Activated CD4-positive, alpha-beta T cell treated with anti-CD3 and anti-CD28 coated beads, Interleukin-2, amount 50 U/mL, for 48 hours (primary cell): ENCODE measurements at places on chromosomes 7 and 10.

DNA sequence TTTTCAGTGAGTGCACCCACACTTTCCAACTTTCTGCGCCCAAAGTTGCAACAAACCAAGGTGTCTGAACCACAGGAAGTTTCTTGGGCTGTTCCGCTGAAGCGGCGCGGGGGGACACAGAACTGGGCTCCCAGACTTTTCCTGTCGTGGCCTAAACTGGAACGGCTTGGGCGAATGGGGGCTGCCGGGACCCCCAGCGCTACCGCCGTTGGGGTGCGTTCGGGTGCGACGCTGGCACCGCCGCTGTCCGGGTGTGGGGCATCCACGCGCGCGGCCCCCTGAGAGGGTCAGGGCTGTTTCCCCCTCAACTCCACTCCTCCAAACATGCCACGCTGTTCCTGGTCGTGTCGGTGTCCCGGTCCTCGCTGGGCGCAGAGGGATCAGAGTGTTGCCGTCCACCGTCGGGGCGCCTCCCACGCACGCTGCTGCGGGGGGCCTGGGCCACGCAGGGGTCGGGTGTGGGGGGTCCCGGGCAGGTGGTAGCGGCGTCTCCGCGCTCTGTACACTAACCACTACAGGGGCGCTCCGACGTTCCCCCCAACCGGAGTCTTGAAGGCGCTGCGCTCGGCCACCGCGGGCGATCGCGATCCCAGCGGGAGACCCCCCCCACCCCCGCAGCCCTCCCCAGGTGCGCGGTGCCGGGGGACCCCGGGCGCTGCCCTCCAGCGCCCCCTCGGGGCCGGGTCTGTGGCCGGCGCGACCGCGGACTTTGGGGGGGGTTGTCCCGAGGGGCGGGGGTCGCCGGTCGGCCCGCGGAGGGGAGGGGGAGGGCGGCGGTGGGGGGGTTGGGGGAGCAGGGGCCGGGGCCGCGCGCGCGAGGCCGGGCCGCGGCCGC is 2.2 kb upstream of the CUX1 start:
- peak; percentile 59 for DNase-seq

DNA sequence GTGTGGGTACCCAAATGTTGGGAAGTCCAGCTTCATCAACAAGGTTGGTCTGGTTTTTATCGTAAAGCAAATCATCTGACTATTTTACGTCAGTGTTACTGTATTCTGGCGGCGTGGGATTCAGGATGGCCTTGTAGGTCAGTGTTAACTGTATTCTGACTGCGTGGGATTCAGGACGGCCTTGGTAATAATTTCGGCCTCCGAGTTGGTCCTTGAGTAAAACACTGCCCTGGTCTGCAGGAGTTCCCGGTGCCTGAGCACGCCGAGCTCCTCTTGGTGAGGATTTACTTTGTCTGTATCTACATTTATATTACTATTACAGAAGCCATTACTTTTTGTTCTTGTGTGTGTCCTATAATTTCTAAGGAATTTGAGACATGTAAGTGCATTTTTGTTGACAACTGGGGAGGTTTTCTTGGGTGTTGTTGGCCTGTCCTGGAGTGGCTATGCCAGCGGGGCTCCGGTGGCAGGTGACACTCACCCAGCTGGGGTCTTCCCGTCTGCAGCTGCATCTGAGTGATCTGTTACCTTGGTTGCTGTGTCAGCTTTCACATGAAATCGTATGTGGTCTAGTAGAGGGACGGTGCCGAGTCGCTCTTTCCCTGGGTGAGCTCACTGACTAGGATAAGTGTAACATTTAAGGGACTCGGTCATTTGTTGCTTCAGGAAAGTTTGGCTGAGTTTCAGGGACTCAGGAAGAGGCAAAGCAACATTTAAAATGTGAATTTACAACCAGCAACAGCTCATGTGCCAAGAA is 9.2 kb downstream of the GTPBP4 start:
- no peak for DNase-seq

DNA sequence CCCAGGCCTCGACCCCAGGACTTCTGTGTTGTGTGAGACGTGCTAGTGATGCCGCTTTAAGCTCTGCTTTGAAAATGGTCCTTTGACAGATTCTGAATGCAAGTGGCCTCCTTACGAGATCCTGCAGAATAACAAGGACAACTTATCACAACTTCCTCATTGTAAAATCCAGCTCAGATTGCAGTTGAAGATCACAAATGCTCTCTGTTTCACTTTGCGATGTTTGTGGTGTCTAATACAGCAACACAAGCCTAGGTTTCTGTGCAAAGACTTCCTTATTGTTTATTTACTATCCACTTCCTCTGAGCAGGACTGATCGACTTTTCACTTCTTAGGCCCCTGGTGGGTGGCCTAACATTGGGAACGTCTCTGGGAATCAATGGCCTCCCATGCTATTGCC is 31.7 kb upstream of the INSIG1 start:
- DNase-seq, result no peak

- DNase-seq, result no peak
Measured at GRCh38 chr7:140677496-140677895, 4.8 kb downstream of the ADCK2 start.

GRCh38 chr7:43077732-43078391 is 34.6 kb upstream of the HECW1 start:
- no peak for DNase-seq

DNA sequence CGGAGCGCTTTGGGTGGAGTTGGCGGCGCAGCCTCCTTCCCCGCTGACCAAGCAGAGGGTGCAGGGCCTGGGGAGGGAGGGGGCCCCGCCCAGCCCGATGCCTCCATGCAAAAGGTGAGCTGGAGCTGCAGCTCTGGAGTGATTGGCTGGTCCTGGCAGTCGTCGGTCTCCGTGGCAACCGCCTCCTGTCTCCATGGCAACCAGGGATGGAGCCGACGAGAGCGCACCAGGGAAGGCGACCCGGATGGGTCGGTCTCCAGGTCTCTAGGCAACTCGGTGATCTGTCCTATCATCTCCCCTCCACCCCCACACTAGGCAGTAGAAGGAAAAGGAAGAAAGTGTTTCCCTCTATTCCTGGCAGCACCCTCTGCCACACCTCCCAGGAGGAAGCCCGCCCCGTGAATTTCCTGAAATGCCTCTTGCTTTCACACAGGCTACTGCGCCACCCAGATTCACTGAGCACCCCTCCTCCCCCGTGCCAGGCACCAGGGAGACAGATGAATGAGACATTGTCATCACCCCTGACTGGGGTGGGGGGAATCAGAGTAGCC is 647 bp upstream of the NACAD start:
- peak; percentile 76 for DNase-seq

DNA sequence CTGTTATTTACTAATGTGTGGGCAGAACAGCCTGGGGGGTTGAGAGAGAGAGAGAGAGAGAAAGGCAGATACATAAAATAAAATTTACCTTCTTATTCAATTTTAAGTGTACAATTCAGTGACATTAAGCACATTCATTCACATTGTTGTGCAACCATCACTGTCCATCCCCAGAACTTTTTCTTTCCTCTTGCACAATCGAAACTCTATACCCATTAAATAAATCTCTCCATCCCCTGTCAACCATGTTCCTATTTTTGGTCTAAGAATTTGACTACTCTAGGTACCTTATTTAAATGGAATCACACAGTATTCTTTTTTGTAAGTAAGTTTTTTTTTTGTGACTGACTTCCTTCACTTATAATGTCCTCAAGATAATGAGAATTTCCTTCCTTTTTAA is 181.6 kb downstream of the SND1 start:
- no peak for DNase-seq

GRCh38 chr7:127658970-127659630 is 7.1 kb downstream of the SND1 start:
- DNase-seq, result no peak

DNA sequence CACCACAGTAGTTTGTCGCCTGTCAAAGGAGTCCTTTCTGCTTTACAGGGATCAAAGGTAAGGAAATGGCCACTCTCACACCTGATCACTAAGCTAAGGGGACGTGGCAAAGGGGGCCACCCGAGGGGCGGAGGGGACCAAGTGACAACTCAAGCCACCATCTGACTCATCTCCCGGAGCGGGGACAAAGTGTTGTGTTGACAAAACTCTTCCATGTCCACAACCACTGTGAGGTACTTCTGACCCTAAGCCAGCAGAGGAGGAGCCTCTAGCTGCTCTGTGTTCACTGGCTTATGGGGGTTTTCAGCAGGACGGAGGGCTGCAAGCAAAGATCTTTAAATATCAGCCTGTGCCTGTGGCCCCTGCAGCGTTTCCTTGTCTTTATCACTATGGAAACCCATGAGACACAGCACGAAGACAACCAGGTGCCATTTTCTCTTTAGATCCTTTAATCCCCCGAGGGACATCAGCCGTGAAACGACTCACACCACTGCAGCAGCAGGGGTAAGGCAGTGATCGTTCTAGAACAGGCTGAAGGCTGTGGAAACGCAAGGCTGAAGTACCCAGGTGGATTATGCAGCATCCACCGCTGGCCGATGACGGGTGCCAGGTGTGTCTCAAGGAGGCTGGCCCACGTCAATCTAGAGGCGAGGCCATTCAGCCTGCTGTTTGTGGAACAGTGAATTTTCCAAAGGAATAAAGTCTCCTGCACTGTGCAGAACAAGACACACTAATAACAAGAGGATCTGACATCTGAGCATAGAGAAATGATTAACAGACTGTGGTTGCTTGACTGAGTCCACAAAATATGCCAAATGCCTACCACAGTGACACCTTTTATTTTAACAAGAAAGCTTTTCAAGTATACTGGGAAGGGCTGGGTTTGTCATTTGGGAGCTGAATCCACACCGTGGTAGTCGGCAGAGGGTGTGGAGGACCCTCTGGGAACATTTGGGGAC is 26.6 kb upstream of the DDC start:
- no peak for DNase-seq

GRCh38 chr7:94615666-94616065 is 40.3 kb downstream of the SGCE start:
- DNase-seq, result no peak

GRCh38 chr10:24680647-24681524 is 42.8 kb downstream of the ARHGAP21 start:
- DNase-seq, result no peak

GRCh38 chr10:98878418-98878817 is 357.2 kb downstream of the HPSE2 start:
- no peak for DNase-seq

DNA sequence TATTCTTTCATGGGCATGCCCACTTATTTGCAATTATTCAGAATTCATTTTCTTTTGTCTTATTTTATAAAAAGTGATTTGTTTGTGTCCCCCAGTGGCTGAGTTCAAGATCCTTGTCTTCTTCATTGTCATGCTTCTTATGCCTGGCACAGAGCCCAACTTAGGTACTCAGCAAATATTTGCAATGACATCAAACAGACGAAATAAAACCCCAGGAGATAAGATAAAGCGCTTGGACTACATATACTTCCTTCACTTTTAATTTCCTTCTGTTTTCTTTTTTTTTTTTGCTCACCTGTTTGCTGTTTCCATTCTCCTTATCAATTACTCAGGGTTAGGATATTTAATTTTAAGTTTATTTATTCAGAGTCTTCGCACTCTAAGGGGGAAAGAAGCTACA is 225.0 kb downstream of the SDHAF3 start:
- no peak for DNase-seq

- no peak for DNase-seq
Measured at GRCh38 chr7:16630654-16631053, 14.9 kb downstream of the ANKMY2 start.

- DNase-seq, result no peak
Measured at GRCh38 chr7:96061009-96061408, 260.9 kb downstream of the SLC25A13 start.

DNA sequence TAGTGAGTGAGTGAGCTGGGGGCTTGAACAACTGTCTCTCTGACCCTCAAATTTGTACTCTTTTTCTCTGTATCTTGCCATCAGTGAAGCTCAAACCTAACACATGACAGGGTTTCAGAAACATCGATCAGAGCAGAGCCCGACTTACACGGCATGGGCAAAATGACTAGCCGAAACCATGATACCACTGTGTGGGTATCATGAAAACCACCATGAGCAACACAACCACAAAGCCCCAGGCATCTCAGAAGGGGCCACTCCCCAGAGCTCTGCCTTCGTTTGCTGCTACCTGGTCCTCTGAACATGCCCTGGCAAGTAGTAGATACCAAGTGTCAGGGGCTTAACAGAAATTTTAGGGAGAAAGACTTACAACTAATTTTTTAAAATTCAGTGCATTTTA is 308.5 kb downstream of the WDR11 start:
- peak; percentile 5 for DNase-seq

- DNase-seq, result no peak
Measured at GRCh38 chr7:64187408-64187807, 19.6 kb upstream of the ZNF735 start.

GRCh38 chr7:113298501-113298900 is 180.1 kb upstream of the SMIM30 start:
- DNase-seq, result no peak

GRCh38 chr10:60293581-60294175 is 96.0 kb downstream of the ANK3 start:
- no peak for DNase-seq

DNA sequence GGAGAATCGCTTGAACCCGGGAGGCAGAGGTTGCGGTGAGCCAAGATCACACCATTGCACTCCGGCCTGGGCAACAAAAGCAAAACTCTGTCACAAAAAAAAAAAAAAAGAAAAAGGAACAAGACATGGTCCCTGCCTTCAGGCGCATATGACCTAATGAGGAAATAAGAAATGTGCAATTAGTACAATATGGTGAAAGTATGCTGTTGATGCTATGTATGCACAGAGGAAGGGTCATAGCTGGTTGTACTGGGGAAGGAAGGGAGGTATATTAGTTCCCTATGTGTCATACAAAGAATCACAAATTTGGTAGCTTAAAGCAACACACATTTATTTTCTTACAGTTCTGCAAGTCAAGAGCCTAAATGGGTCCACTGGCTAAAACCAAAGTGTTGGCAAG is 97.8 kb upstream of the MPP7 start:
- DNase-seq, result no peak

DNA sequence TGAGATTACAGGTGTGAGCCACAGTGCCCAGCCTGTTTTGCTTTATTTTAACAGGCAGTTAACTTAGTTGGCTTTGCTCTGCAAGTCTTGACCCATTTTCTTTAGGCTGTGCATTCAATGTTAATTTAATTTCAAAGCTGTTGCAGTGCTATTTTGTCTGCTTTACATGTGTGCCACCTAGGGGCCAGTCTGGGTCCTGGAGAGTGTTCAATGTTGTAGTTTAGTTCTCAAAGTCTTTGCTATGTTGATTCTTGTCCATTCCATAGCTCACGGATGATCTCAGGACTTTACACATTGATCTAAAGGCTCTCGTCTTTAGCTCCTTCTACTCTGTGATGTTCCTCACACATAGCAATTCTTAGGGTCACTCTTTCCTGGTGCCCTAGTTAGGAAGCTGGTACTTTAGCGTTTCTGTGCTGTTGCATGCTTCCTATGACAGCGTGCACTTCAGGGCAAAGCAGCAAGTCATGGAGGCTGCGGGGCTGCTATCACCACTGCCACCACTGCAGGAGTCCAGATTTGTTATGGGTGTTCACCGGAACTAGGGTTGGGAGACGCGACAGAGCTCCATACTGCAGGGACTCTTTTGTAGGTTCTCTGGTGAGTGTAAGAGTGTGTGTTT is 16.4 kb upstream of the ABCA13 start:
- DNase-seq, result peak; percentile 36
